ENCODE measurements at places on chromosomes 1 and 21.

DNA sequence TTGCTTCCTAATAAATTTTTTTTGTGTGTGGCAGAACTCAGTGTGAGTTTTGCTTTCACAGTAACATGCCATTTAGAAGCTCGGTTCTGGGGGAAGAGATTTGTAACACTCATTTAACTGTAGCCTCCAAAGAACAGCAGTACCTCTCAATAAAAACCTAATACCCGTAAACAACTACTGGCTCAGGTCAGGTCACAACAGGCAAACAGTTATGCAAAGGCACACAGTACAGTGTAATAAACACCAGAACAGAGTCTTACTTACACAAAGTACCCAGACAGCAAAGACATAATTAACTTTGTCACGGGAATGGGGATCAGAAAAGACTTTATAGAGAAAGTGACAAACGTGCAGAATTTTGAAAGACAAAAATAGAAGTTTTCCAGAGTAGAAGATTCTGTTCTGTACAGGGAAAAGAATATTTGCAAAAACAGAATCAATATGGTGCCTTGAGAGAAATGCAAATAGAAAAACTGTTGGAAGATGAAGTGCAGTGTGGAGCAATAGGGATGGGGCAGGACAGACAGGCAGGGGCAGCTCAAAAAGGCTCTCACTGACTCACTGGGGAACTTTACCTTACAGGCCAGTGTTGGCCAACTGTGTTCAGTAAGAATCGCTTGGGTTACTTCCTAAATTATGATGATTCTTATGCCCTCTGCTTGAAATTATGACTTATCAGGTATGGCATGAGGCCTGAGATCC lies 38.8 kb downstream of the EGLN1 start:
- DNase-seq: no peak
- no peak overlapping the region for H3K4me3 ChIP-seq
- no peaks in the 10 kb centered on the region for H3K27me3 ChIP-seq

- peaks cover 30% of the 10 kb centered on the region for H3K4me1 ChIP-seq
- peak overlapping the region; percentile 89 for H3K4me3 ChIP-seq
- H3K27me3 ChIP-seq: no peaks in the 10 kb centered on the region
- H3K27ac ChIP-seq: peak overlapping the region; percentile 68
- peak; percentile 76 for DNase-seq
Observed at GRCh38 chr1:6497215-6497866, 5.9 kb upstream of the PLEKHG5 start.

GRCh38 chr1:58447886-58448285 lies 98.6 kb downstream of the OMA1 start:
- no peaks in the 10 kb centered on the region for H3K27me3 ChIP-seq
- no peaks in the 10 kb centered on the region for H3K36me3 ChIP-seq
- no peak overlapping the region for H3K27ac ChIP-seq
- H3K4me1 ChIP-seq: peaks cover 15% of the 10 kb centered on the region

GRCh38 chr1:67812226-67812625 lies 21.0 kb downstream of the GNG12 start:
- H3K36me3 ChIP-seq: no peaks in the 10 kb centered on the region
- no peak overlapping the region for H3K4me3 ChIP-seq
- H3K27me3 ChIP-seq: no peaks in the 10 kb centered on the region
- peaks cover 10% of the 10 kb centered on the region for H3K4me1 ChIP-seq

- DNase-seq: no peak
- H3K27ac ChIP-seq: peak overlapping the region; percentile 96
- H3K36me3 ChIP-seq: no peaks in the 10 kb centered on the region
- H3K4me1 ChIP-seq: peaks cover 42% of the 10 kb centered on the region
- H3K4me3 ChIP-seq: peak overlapping the region; percentile 92
Observed at GRCh38 chr1:112618114-112618720, 724 bp downstream of the ST7L start.

DNA sequence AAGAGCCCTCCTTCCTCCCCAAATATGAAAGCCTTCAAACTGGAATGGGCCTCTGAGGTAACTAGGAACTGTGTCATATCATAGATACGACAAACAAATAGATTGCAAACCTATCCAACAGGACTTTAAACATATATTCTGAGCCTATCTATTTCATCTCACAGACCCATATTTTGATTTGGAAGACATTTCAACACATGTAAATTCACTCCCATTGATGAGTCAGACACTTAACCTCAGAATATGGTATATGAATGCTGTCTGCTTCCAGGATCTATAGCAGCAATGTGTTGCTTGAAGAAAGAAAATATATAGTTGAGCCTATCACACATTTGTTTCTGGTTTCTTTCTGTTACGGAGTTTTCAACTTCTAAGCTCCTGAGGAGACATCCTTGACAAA lies 221.9 kb upstream of the SAMSN1 start:
- no peak overlapping the region for H3K4me3 ChIP-seq
- H3K27me3 ChIP-seq: no peaks in the 10 kb centered on the region
- no peak for DNase-seq
- H3K36me3 ChIP-seq: no peaks in the 10 kb centered on the region

DNA sequence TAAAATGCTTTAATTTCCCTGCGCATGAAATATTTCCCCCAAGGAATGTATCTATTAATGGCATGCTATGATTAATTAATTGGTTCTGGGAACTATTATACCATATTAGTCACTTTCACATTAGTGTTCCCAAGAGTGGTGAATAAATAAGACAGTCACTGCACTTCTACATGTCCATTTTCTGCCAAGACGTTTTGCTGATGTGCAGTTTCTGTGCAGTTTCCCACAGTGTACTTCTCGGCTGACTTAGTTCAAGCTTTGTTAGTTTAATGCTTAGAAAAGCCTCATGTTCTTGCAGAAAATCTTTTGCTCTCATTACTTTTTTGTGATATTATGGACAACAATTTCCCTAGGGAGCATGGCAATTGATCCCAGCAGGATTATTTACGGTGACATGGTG lies 1014.5 kb downstream of the BRINP3 start:
- H3K4me1 ChIP-seq: no peaks in the 10 kb centered on the region
- H3K27ac ChIP-seq: no peak overlapping the region
- H3K27me3 ChIP-seq: no peaks in the 10 kb centered on the region
- H3K36me3 ChIP-seq: no peaks in the 10 kb centered on the region
- no peak overlapping the region for H3K4me3 ChIP-seq

DNA sequence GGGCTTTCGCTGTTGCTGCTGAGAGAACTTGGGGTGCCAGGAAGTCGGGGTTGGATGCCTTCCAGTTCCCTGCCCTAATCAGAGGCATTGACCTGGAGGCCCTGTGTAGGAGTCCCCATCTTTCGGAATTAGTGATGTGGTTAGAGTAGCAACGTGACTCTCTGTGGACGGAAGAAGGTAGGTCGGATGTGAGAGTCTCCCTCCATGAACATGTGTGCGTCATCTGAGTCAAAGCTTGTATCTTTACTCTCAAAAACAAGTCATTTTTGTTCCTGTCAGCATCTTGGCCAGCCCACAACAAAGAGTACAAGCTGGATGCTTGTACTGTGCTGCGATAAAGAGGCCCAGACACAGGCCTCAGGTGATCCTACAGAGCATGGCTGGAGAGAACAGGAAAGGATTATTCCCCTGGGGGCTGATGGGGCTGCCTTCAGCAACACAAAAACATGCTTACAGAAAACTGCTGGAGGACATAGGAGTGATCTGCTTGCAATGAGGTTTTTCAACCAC lies 31.0 kb upstream of the IL10 start:
- no peaks in the 10 kb centered on the region for H3K36me3 ChIP-seq
- no peaks in the 10 kb centered on the region for H3K4me1 ChIP-seq

- no peaks in the 10 kb centered on the region for H3K36me3 ChIP-seq
- DNase-seq: no peak
- H3K4me1 ChIP-seq: no peaks in the 10 kb centered on the region
- no peaks in the 10 kb centered on the region for H3K27me3 ChIP-seq
- no peak overlapping the region for H3K27ac ChIP-seq
Observed at GRCh38 chr1:83800066-83800465, 198.9 kb downstream of the TTLL7 start.

DNA sequence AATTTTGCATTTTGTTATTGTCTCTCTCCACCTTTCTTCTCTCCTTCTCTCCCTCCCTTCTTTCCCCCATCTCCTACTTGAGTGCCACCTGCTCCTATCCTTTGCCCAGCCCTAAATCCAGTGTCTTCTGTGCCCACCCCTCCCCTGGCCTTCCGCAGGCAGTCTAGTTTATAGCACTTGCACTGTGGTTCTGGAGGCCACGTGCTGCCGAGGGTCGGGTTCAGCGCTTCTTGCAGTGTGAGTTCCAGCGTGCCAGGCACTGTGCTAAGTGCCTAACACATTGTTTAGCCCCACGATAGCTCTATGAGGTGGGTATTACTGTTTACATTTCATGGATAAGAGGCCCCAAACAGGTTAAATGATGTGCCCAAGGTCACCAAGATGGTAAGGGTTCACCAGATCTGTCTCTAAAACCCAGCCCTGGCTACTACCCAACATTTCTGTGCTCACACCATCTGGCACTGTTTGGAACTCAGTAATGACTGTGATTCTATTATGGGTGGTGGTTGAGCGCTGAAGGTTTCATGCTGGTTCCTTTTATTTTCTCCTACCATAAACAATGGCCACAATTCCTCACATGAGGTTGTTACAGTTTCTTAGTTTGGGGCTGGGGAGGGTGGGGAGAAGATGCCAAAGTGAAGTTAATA lies 14.1 kb upstream of the ATP1A4 start:
- H3K27me3 ChIP-seq: no peaks in the 10 kb centered on the region
- H3K4me1 ChIP-seq: no peaks in the 10 kb centered on the region
- no peak for DNase-seq
- H3K36me3 ChIP-seq: no peaks in the 10 kb centered on the region
- H3K4me3 ChIP-seq: no peak overlapping the region

GRCh38 chr1:228081578-228082213 lies 812 bp upstream of the ARF1 start:
- peaks cover 38% of the 10 kb centered on the region for H3K4me1 ChIP-seq
- no peaks in the 10 kb centered on the region for H3K27me3 ChIP-seq
- peak overlapping the region; percentile 77 for H3K4me3 ChIP-seq
- no peaks in the 10 kb centered on the region for H3K36me3 ChIP-seq
- no peak overlapping the region for H3K27ac ChIP-seq

- H3K36me3 ChIP-seq: no peaks in the 10 kb centered on the region
- DNase-seq: peak; percentile 41
- no peaks in the 10 kb centered on the region for H3K27me3 ChIP-seq
- H3K4me1 ChIP-seq: no peaks in the 10 kb centered on the region
Observed at GRCh38 chr1:8202182-8202905, 115.6 kb upstream of the SLC45A1 start.

DNA sequence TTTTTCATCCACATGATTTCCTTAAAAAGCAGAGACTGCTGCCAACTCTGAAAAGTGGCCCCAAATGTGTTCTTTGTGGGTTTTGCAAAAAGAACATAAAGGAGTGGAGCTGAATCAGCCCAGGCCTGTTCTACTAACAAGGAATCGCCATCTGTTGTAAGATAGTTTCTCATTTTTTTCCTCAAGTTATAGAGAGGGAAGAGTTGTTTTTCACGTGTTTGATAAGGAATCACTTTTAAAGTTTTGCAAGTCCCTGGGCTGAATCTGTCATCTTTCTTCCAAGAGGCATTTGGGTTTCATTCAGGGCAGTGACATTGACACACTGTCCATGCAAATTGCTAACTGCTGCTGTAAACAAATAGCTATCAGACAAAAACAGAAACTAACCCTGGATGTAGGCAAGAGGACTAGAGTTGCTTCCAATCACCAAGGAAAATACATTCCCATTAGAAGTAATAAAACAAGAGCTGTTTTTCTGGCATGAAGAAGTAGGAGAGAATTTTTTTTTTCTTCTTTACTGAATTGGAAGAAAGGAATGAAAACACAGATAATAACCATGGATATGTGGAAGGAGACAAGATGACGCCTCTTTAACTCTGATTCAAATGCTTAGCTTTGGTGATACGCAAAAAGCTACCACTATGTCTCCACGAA lies 58.8 kb upstream of the TBX15 start:
- H3K36me3 ChIP-seq: no peaks in the 10 kb centered on the region
- peaks cover 8% of the 10 kb centered on the region for H3K4me1 ChIP-seq
- H3K27me3 ChIP-seq: no peaks in the 10 kb centered on the region
- DNase-seq: peak; percentile 26
- peak overlapping the region; percentile 25 for H3K4me3 ChIP-seq
- H3K27ac ChIP-seq: peak overlapping the region; percentile 41

GRCh38 chr21:45889256-45889655 lies 92.3 kb upstream of the COL6A1 start:
- H3K4me1 ChIP-seq: no peaks in the 10 kb centered on the region
- H3K4me3 ChIP-seq: no peak overlapping the region

DNA sequence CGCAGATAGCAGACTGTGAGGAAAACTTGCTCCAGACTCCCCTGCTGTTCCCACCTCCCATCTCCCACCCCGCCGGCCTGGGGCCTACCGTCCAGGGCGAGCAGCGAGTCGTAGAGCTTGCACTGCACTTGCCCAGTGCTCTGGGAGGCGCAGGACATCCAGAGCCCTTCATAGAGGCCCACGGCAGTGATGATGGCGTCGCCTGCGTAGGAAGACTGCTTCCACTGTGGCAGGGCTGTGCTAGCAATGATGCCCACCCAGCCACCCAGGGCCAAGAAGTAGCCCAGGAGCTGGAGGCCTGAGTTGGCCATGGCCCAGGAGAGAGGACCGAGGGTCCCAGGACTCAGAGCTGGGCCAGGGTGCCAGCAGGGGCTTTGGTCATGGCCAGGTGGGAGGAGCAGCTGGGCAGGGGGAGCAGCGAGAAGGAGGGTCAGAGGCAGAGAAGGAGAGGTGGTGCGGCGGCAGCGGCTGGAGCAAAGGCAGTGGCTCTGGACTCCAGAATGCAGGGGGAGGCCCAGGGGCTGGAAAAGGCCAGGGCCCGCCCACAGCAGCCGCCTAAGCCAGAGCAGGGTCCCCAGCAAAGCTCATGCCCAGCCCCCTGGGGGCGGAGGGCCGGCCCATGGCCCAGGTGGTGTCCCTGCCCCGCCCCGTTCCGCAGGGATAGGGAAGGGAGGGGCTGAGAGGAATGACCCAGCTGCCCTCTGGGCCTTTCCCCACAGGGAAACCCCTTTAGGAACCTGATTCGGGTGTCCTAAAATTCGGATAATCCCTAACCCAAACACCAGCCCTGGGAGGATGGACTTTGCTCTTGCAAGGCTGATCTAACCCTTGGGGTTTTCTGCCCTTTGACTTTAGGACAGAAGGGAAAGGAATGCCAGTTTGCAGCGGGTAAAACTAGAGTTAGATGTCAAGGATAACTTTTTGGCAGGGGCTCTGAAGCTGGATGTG lies at the start of gene CLDN19:
TSS of gene CLDN19 (minus strand) at position 484 of the 948 bp plus-strand sequence. CDS start at position 311, 173 bp downstream.
- H3K4me1 ChIP-seq: no peaks in the 10 kb centered on the region
- no peak within 1 kb of the TSS for H3K4me3 ChIP-seq
- no peaks in the 10 kb centered on the region for H3K27me3 ChIP-seq
- no peak within 1 kb of the TSS for H3K27ac ChIP-seq

DNA sequence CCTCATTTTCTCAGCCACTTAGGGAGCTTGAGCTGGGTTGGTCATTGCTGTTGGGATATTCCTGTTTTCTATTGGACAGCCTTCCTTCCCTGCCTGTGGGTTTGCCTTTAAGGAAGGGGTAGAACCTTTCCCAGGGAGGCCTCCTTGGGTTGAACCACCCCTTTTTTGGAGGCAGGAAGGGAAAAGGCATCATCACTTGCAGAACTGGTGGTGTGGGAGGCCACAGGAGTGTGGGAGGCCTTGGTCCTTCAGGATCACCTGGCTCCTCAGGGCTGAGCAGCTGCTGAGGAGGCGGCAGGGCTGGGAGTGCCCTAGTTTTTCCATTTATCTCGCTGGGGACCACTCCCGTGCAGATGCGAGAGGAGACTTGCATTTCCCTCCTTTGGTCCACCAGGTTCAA lies 667 bp upstream of the CYB561D1 start:
- DNase-seq: no peak
- H3K4me1 ChIP-seq: peaks cover 41% of the 10 kb centered on the region
- H3K27ac ChIP-seq: no peak overlapping the region
- H3K36me3 ChIP-seq: no peaks in the 10 kb centered on the region
- no peak overlapping the region for H3K4me3 ChIP-seq

GRCh38 chr1:29633771-29634170 lies 397.4 kb downstream of the PTPRU start:
- no peaks in the 10 kb centered on the region for H3K4me1 ChIP-seq
- H3K27ac ChIP-seq: no peak overlapping the region
- no peaks in the 10 kb centered on the region for H3K36me3 ChIP-seq
- peaks cover 4% of the 10 kb centered on the region for H3K27me3 ChIP-seq

- no peak overlapping the region for H3K27ac ChIP-seq
- no peaks in the 10 kb centered on the region for H3K4me1 ChIP-seq
- peaks cover 3% of the 10 kb centered on the region for H3K27me3 ChIP-seq
Observed at GRCh38 chr1:3002349-3003038, 18.8 kb upstream of the ACTRT2 start.
